ENCODE measurements at places on chromosomes 4 and X.

- no peak for DNase-seq
Observed at GRCh38 chr4:185685804-185686203, 126.2 kb downstream of the SORBS2 start.

DNA sequence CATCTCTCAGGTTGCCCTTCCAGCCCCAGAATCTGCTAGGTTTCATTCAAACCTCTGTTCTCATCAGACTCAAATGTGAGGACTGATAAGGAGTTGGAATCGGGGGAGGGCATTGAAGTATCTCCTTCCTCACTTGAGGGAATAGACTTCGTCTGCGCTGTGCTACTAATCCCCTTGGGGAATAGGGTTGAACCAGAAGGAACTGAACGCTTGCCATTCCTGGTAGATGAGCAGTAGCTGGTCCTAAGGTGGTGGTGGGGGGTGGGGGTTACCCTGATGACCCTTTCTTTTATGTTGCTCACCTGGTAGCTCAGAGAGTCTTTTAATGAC lies 692 bp upstream of the SLC9A7 start:
- no peak for DNase-seq

GRCh38 chr4:179196511-179196910 lies 1754.3 kb upstream of the AGA start:
- no peak for DNase-seq

DNA sequence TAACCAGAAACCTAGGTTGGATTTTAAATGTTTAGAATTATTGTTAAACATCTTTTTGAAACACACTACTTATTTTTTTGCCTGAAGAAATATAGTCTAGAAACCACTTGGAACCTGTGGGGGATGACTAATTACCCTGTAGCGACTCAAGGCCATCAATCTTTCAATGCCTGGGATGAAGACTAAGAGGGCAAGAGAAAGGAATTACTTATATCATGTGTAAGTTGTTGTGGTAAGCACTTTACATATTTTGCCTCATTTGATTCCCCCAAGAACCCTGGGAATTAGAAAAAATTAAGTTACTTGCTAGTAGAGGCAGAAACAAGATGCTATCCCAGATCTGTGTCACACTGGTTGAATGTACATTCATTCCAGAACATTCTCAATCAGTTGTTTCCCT lies 170.9 kb upstream of the GRIA3 start:
- no peak for DNase-seq

DNA sequence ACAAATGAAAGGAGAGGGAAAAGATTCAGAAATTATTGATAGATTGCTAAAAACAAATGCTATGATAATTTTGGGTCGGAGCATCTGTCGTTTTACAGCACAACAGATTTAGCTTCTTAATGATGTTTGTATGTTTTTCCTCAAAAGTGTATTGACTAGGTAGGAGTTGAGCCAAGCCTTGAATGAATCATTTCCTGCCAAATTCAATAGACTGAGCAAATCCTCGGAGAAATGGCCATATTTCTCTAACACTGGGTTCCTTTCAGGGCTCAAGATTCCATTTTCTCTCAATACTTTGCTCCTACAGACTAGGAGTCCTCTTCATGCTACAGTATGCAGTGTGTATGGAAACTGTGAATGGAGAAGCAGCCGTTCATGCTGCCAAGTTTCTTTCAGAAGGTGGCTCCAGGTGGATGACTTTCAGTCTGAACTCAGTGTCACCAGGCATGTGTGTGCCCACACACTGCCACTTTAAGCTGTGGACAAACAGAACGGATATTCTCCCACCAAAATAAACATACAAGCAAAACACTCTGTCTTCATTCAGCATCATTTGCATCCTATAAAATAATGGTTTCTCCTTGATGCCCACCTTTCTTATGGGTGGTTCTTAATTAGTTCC lies 146.0 kb downstream of the TBL1X start:
- no peak for DNase-seq

GRCh38 chrX:45758738-45759397 lies 558.2 kb upstream of the DIPK2B start:
- DNase-seq: peak; percentile 46

GRCh38 chr4:184282895-184283654 lies 65.4 kb upstream of the ENPP6 start:
- DNase-seq: no peak

- no peak for DNase-seq
Observed at GRCh38 chr4:1411436-1412375, 5.5 kb upstream of the NKX1-1 start.

DNA sequence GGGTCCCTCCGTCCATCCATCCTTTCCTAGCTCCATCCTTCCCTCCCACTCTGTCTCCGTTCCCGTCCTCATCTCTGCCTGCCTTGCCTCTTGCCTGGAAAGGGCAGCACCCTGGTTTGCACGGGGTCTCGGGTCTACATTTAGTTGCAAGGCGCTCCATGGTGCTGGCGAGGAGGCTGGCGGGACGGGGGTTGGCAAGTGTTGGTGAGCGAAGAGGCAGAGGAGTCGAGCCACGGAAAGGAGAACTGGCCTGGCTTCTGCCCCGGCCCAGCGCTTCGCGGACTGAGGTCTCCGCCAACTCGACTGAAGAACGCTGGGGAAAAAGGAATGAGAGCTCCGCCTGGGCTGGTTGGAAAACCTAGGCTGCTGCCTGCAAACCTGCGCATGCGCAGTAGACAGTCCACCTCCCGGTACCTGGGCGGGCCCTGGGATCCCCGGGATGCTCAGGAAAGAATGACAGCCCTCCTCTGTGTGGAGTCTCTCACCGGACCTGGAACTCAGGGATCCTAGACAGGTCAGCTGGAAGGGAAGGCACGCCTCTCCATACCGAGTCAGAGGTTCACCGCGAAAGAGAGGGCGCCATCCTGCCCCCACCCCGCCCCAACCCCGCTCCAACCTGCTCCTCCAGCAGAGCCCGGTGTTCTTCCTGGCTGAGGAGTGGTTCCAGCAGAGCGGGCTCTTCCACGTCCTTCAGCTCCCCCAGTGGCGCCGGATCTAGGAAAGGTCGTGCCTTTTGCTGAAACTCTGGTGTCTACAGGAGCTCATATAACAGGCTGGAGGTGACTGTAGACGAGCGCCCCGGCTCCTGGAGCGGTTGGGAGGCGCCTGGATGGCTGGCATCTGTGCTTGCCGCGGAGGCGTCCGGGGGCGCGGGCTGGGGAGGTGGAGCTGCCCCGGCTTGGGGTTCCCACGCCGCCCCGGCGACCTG lies 6.0 kb downstream of the FRG2 start:
- peak; percentile 23 for DNase-seq

- DNase-seq: no peak
Observed at GRCh38 chr4:1939664-1940509, 68.7 kb downstream of the NSD2 start.

DNA sequence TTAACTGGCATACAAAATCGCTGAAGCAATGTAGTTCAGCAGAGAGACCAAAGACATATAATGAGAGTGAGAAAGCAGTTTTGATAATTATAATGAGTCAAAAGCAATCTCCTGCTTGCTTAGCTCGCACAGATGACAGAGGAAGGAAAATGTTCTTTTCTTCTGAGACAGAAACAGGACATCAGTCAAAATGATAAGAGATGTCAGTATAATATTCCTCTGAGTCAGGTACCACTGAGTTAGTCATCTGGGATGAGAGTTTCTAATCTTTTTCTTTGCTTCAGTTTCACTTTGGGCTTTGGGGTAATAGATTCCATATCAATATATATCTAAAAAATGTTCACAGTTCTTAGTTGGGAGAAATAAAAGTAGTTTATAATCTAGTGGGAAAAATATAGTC lies 387.2 kb downstream of the PCDH7 start:
- DNase-seq: no peak

DNA sequence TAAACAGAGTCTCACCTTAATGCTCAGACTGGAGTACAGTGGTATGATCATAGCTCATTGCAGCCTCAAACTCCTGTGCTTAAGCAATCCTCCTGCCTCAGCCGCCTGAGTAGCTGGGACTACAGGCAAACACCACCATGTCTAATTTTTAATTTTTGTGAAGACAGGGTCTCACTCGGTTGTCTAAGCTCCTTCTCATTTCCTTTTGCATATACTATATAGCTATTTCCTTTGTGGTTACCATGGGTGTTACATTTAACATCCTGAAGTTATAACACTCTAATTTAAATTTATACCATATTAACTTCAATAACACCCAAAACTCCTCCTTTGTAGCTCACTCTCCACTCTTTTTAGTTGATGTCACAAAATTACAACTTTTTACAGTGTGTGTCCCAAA lies 114.3 kb downstream of the DCK start:
- no peak for DNase-seq

Measured in CD4-positive, alpha-beta T cell treated with Interleukin-6 for 4 hours (primary cell).